ENCODE measurements at places on chromosomes 6 and 20.

DNA sequence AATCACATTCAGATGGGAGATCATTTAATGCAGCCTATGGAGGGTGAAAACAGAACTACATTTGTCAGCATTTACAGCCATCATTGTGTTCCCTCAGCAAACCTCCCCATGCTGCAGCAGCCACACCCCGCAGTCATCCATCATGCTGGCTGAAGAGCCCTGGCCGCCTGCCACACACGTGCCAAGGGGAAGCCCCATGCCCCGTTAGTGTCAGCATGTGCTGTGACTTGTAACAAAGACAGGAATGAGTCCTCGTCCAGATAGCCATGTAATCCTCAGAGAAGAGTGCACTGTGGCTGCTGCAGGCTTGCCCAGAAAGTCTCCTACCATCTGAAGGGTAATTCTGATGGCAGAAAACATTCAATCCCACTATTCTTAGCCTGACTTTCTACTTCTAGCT, 1097.8 kb downstream of the KIF16B start:
- DNase-seq = no peak

DNA sequence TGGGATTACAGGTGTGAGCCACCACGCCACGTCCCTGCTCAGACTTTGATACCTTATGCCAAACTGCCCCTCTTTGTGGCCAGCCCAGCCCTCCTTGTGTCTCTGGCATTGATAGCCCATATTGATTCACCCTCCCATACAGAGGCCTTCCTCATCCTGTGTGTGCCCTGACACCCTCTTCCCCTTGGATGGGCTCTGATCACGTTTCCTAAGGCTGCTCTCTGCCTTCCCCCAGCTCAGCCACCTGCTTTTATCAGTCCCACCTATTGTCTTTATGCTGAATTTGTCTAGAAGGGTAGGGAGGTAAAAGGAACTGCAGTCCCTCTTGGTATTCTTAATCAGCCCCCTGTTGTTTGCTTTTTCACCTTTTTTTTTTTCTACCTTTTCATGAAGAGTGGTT, 95.9 kb downstream of the CDKAL1 start:
- no peak for DNase-seq

DNA sequence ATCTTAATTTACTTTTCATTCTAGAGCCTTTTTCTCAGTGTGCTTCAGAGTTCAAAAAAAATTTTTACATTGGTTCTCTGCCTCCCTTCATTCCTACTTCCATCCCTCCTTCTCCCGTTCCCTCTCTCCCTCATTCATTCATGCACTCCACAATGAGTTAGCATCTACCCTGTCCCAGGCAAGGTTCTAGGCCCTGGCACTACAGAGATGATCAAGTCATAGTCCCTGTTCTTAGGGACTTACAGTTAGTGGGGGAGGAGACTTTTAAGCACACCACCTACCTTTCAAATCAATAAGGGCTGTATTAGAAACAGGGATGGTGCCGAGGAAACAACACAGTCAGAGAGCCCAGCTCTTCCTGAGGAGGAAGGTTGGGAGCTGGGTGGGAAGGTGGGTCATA, 40.3 kb downstream of the MAP3K5 start:
- no peak for DNase-seq

- no peak for DNase-seq
These were observed 7.4 kb upstream of the UTRN start for GRCh38 chr6:144277605-144278227.

GRCh38 chr6:127768223-127768622, 132.6 kb downstream of the THEMIS start:
- no peak for DNase-seq

GRCh38 chr6:6699741-6700367, 111.3 kb downstream of the LY86 start:
- DNase-seq = no peak

- no peak for DNase-seq
These were observed 11.1 kb downstream of the TMEM200A start for GRCh38 chr6:130376936-130377335.

DNA sequence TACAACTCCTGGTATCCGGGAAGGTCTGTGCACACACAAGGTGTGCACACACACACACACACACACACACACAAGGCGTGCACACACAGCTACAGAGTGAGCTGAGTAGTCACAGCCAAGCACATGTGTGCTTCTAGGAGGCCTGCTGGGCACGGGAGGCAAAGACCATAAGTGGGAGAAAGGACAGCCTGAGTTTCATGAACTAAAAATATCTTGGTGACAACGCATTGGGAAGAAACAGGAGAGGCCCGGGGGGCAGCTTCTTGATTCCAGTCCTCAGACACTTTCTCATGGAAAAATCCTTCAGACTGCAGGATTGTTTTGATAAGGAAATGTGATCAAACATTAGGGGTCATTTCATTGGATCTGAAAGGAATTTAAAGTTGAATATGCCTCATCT, 2.6 kb downstream of the TRAF3IP2 start:
- DNase-seq = no peak

GRCh38 chr20:43379239-43379917, 78.3 kb upstream of the SRSF6 start:
- DNase-seq = no peak

GRCh38 chr6:167960579-167960978, 36.9 kb upstream of the KIF25 start:
- no peak for DNase-seq

DNA sequence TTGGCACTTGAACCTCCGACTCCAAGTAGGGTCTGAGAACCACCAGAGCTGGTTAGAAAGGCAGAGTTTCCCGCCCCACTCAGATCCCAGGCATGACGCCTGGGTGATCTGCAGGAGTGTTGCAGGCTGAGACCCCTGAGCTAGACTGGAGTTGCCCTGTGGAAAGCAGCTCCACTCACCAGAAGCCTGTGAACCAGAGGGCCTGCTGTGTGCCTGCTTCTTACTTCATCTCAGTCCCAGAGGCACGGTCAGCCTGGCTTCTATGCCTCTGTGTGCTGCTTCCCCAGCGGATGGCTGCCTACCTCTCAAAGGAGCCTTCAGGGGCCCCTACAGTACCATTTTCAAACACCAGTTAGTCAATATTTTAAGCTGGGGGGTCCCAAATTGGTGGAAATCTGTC, 15.6 kb upstream of the CCN6 start:
- DNase-seq = no peak

- no peak for DNase-seq
These were observed at the start of gene LINC00237 for GRCh38 chr20:21106171-21107017. TSS of gene LINC00237 (minus strand) at chr20:21106358.

GRCh38 chr20:35339007-35339406, 46.8 kb upstream of the FAM83C start:
- DNase-seq = no peak

- no peak for DNase-seq
These were observed 6.3 kb downstream of the BPIFB2 start for GRCh38 chr20:33013701-33014326.

DNA sequence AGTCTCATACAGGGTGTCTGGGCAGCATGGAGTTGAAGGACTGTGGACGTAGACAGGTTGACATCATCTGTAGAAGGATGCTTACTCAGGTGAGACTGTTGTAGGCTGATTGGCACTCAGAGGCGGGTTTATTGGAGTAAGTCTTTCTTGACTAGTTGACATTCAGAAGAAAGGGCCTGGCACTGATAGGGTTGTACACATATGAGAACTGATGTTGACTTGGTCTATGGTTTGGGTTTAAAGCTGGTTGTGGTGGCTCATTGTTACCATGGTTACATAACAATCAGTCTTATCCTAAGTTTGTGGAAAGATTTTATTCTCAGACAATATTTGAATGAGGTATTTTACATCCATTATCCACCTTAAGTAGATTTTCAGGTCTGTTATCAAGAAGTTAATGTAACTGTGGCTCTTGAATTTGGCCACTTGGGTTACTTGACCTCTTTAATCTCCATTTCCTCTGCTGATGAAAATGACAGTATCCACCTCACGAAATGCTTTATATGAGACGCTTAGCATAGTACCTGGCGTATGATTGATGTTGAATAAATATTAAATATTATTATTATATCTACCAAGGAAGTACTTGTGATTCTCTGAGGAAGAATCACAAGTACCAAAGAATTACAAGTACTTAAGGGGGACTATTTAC, 109.3 kb downstream of the DNAH8 start:
- no peak for DNase-seq

- no peak for DNase-seq
These were observed 662.2 kb upstream of the HS3ST5 start for GRCh38 chr6:115004982-115005381.

DNA sequence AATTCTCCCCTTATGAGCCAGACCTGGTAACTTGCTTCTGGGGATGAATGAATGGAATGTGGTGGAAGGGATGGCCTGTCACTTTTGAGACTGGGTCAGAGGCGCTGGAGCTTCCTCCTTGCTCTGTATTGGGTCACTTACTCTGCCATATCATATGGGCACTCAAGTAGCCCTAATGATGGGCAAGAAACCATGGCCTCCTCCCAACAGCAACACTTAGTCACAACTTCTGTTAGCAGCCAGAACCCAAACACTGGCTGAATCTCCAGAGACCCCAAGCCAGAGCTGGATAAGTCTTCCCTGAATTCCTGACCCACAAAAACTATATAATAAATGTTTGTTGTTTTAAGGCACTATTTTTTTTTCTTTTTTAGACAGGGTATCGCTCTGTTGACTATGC, 5.5 kb downstream of the E2F1 start:
- no peak for DNase-seq

- DNase-seq = peak; percentile 75
These were observed at the start of gene LTA for GRCh38 chr6:31572041-31572911. TSS of gene LTA (plus strand) at chr6:31572289. CDS start at chr6:31572743, 454 bp downstream.

GRCh38 chr6:5305968-5306626, 44.8 kb downstream of the FARS2 start:
- DNase-seq = no peak

DNA sequence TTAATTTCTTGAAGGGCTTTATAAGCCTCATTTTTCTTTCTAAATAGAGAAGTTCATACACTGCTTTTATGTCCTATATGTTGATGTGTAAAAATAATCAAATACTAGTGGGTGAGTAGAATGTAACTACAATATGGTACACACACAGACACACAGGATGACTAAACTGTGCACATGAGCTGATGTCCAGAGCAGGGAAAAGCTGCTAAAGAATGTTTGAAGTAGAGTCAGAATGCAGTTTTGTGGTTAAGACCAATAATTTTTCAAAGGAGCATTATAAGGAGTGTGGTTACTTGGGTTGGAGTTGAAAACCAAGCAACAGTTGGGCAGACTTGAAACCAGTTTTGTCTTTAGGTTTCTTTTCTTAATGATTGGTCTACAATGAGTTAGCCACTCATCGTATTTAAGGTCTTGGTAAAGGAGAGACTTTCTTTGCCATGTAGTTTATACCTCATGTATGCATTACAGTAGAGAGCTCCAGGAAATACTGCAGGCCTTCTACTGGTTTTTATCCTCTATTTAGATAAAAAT, 196.6 kb downstream of the ESR1 start:
- DNase-seq = no peak

DNA sequence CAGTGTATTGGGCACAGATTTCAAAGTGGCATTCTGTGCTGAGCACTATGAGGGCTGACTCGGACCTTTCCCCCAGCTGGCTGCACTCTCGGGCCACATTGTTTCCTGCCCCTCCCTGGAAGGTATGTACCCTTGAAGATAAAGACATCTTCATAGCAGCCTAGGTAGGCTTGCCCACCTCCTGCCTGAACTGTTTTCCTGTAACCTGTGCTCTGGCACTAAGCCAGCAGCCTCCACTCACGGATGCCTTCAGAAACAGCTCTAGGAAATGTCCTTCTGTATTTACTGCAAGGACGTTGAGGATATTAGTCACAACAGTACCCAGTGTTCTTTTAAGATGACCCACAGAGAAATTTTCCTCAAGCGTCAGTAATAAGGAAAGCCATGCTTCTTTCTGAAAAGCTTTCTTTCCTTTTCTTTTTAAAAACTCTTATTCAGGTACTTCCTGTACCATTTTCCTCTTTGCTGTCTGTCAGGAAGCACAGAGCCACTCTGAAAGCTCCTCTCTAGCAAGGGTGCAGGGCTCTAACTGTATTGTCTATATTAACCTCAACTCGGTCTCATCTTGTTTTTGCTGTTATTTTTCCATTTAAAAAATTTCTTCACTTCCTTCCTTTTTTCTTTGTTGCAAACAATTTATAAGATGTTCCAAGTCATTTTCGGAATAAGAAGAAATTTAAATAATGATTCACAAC, 43.5 kb downstream of the TTI1 start:
- DNase-seq = peak; percentile 14

GRCh38 chr6:67009818-67010217, 1302.8 kb upstream of the EYS start:
- DNase-seq = no peak

DNA sequence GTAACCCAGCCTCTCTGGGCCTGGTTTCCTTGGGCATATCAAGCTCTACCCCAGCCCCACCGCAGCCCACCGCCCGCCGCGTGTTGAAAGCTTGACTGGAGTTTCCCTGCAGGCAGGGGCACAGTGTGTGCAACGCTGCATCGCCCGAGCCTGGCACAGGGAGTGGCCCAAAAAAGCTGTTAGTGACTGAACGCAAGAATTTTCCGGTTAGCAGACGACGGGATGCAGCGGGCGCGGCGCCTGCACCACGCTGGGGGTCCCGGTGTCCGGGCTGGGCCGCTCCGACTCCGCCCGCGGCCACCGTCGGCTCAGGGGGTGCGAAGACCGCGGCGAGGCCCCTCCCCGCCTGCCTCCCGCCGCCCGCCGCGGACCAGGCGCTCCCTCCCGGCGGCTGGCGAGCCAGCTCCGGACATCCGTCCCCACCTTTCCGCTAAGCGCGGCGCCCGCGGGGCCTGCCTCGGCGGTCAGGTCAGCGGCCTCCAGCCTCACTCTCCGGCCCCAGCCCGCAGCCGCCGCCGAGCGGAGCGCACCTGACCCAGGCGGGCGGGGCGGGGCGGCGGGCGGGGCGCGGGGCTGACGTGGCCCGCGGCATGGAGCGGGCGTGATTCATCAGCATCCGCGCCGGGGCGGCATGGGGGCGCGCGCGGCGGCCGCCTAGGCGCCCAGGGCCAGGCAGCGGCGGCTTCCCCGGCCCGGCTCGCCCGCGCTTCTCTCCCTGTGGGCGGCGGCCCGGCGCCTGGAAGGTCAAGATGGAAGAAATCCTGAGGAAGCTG, at the start of gene ARFGEF3:
ARFGEF3 (plus strand) TSS at position 602 of the 773 bp plus-strand sequence; CDS start at position 750, 148 bp downstream.
- DNase-seq = peak; percentile 70

GRCh38 chr6:138989098-138989983, 1.3 kb upstream of the REPS1 start:
- no peak for DNase-seq

GRCh38 chr6:38714239-38715015, 684 bp upstream of the DNAH8 start:
- DNase-seq = no peak

GRCh38 chr6:113487489-113488058, 369.6 kb upstream of the MARCKS start:
- DNase-seq = no peak

GRCh38 chr20:35015863-35016193, 60.2 kb downstream of the MYH7B start:
- no peak for DNase-seq

GRCh38 chr6:142300302-142300701, 1.5 kb upstream of the ADGRG6 start:
- DNase-seq = no peak

GRCh38 chr6:109503327-109504224, 20.6 kb upstream of the ZBTB24 start:
- DNase-seq = no peak

All from CD4-positive, alpha-beta T cell treated with Interleukin-17A for 4 hours (primary cell).